Choroid plexus epithelial cell (primary cell): ENCODE measurements at places on chromosomes 16 and 17.

- DNase-seq = peak; percentile 10
Observed at GRCh38 chr16:57314161-57314785, 29.8 kb upstream of the PLLP start.

- DNase-seq = no peak
Observed at GRCh38 chr16:88872650-88873331, 6.3 kb upstream of the PABPN1L start.

GRCh38 chr16:55046916-55047315 is 116.3 kb downstream of the IRX5 start:
- no peak for DNase-seq

- DNase-seq = peak; percentile 12
Observed at GRCh38 chr17:66975614-66976378, 11.3 kb downstream of the CACNG4 start.

DNA sequence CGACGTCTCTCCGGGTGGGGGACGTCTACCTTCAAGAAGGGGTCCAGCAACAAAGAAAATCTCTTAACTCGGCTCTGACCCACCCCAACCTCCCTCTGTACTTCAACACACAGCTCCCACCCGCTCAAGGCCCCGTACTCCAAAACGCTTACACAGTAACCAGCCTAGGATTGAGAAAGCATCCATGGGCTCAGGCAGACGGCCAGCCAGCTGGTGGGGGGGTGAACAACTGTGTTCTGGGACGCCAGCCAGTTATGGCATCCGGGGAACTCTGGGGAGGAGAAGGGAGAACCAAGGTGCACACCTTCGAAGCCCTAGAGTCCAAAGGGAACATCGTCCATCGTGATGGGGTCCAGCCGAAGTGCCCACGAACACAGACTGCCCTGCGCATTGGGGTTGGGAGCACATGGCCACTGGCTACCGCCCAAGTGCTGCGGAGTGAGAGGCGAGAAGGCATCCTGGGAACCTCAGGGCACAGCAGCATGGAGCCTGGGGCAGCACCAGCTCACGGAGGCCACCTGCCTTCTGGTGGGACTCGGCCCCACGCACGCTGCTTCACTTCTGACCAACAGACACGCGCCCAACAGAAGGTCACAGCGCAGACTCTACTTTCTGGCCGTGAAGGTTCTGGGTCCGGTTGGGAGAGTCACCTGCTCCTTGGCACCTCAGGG is 14.3 kb downstream of the SLC16A3 start:
- peak; percentile 91 for DNase-seq

- DNase-seq = peak; percentile 94
Observed at GRCh38 chr16:57810197-57811031, 8.1 kb upstream of the KIFC3 start.

- peak; percentile 37 for DNase-seq
Observed at GRCh38 chr17:8859027-8859803, 8.3 kb downstream of the PIK3R6 start.

- DNase-seq = no peak
Observed at GRCh38 chr17:82884970-82885353, 45.1 kb upstream of the ZNF750 start.

GRCh38 chr17:52237151-52237550 is 78.6 kb upstream of the CA10 start:
- DNase-seq = no peak

DNA sequence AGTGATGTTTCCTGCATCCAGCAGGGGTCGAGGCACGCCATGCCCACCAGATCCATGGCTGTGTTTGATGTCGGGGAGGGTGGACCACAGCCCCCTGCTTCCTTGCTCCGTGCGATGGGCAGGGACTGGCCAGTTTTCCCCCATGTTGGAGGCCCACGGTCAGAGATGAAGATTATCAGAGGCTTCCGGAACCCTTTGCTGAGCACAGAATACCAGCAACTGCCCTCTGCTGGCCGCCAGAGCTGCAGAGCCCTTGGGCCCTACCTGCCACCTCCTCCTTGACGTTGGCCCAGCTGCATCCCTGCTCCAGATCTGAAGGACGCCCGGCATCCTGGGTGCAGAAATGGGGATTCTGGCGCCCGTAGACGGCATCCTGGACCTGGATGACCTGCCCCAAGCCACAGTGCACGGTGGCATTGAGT is 23.7 kb upstream of the BCO1 start:
- DNase-seq = peak; percentile 42

DNA sequence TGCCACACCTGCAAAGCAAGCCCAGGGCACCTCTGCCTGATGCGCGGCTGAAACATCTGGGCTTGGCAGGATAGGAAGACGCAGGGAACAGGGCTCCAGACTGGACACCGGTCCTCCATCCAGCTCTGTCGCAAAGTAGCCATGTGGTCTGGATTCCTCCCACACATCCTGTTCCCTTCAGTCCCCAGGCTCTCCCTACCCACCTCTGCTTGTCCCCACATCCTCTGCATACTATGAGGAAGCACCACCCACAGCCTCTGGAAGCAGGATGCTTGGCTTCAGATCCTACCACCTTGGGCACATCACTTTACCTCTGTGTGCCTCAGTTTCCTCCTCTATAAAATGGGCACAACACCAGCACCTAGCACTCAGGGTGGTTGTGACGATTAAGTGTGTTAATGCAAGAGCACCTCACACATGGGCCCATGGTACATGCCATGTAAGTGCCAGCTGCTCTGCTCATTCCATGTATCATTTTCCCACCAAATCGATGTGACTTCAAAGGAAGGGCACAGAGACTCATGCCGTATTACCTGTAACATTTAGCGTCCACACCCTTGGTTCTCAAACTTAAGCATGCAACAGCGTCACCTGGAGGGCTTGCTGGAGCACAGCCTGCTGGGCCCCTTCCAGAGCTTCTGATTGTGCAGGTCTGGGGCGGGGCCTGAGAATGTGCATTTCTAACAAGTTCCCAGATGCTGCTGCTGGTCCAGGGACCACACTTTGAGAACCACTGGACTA is 138.6 kb upstream of the SDK2 start:
- no peak for DNase-seq

DNA sequence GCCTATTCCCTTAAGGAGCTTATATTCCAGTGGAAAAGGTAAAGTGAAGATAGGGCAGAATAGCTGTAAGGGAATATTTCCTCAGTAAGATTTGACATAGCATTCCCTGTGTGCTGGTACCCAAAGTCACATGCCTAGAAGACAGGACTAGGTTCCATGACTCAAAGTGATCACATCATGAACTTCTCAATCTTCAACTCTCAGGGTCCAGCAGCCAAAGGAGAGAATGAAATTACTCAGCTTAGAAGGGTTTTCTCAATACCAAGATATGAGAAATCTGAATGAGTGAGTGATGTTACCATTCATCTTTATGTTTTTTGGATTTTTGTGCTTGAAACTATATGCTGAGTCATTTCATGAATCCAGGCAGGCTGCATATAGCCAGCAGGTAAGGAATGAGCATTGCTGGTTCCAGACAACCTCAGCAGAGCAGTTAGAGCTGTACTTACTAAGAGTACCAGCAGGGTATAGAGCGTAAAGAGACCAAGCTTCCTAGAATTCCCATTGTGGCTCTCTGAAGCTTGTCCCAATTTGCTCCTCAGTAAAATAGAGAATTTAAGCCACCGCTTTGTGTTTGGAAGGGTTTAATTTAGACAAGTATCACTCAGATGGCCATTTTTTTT is 91.1 kb downstream of the ANKFN1 start:
- no peak for DNase-seq

DNA sequence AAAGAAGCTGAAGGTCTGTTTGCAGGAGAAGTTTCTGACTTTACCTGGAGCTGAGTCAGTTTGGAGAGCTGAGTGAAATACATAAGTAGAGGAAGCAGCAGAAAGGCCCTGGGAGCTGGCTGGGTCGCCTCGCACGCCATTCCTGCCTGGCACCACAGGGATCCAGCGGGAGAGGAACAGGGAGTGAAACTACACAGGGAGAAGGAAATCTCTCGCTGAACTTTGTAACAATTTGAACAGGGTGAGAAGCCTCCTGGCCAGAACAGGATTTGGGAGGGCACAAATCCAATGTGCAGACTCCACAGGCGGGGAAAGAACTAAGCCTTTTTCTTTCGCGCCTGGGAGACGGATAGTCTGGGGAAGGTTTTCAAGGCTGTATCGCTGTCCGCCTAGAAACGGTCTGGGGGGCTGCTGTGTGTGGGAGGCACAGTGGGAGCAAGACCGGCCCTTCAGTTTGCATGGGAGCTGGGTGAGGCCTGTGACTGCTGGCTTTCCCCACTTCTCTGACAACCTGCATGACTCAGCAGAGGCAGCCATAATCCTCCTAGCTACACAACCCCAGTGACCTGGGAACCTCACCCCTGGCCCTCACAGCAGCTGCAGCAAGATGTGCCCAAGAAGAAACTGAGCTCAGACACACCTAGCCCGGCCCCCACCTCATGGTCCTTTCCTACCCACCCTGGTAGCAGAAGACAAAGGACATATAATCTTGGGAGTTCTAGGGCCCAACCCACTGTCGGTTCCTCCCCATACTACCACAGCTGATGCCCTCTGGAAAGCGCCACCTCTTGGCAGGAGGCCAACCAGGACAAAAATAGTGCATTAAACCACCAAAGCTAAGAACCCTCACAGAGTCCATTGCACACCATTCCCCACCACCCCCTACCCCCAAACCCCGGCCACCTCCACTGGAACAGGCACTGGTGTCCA is 778.6 kb downstream of the KCNJ2 start:
- DNase-seq = no peak

DNA sequence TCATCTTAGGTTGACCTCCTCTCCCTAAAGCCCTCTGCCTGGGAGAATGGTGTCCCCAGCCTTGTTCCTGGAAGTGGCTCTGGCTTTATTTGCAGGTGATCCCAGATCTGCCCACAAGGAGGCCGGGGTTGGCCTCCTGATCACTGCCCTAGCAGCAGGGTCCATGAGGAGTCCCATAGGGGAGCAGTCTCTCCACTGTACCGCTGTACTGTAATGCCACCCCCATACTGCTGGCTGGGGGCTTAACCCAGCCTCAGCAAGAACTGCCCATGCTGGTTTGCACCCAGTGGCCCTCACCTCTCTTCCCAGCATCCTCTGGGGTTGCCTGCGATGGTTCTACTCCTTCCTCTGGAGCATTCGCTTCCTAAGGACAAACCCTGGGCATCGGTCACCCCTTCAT is 39.1 kb downstream of the PSME3IP1 start:
- no peak for DNase-seq

GRCh38 chr16:78294538-78295225 is 195.2 kb downstream of the WWOX start:
- DNase-seq = no peak

DNA sequence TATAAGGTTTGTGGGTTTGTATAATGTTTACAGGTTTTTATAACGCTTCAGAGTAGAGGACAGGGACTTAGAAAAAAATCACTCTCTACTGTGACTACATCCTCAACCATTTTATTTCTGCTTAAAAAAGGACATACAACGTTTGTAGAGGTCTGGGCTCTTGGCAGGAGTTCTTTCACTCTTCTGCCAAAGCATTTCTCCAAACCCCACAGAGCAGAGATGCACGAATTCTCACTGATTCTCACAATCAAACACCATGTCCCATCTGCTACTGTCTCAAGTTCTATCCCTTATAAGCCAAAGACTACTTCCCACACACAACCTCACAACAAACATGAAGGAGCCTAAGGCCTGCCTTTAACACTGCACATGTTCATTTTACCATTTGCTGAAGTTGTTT is 7.0 kb upstream of the ANKFY1 start:
- no peak for DNase-seq

DNA sequence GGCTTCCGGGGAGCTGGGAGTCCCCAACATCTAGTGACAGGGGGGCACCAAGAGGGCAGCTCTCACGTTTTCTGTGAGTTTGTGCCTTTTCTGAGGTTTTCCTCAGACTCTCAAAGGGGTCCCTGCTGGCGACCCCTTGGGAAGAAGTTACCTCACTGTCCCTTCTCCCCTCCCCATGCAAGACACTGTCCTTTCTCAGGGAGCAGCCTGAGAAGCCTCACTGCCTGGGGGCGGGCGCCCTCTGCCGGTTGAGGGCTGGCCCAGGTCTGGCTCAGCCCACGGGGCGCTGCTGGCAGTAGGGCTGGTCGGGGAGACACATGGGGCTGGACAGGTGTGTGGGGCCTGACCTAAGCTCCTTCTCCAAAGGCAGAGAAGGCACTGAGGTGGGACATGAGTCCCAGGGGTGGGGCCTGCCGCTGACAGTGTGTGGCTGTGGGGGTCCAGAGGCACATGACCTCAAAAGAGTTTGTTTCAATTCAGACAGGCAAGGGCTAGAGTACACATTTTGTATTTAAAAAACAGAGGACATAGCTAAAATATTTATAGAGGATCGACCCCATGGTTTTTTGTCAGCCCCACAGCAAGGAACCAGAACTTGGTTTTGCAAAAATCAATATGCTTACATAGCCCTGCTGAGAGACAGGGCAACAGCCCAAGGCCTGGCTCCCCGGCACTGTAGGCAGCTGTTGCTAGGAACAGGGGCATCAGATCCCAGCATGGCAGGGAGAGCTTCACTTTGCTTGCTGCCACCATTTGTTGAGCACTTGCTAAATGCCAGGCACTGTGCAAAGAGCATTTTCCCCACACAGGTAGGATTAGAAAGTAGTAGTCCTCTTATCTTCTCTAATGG is 18.5 kb upstream of the ALDH3A1 start:
- peak; percentile 70 for DNase-seq

GRCh38 chr17:20944014-20944865 is 98.6 kb downstream of the USP22 start:
- DNase-seq = peak; percentile 60

DNA sequence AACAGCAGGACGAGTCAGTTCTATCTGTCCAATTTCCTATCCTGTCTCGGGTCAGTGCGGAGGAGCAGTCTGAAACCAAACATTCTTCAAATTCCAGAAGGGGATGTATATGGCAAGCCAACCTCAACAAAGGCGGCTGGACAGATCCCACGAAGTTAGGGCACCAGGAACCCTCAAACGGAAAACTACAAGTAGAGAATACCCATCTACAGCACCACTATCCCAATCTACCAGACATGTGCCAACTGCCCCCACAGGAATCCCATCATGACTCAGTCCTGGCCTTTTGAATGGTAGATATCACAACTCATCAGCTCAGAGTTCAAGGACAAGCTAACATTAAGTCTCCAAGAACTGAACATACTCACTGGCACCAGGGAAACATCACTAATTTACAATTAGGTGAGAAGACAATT is 2.3 kb downstream of the NAT9 start:
- peak; percentile 83 for DNase-seq

GRCh38 chr16:69364088-69364487 is 12.5 kb upstream of the TMED6 start:
- DNase-seq = no peak

GRCh38 chr16:86199182-86199581 is 300.2 kb downstream of the IRF8 start:
- no peak for DNase-seq

GRCh38 chr17:7503521-7503920 is 19.4 kb downstream of the POLR2A start:
- no peak for DNase-seq

DNA sequence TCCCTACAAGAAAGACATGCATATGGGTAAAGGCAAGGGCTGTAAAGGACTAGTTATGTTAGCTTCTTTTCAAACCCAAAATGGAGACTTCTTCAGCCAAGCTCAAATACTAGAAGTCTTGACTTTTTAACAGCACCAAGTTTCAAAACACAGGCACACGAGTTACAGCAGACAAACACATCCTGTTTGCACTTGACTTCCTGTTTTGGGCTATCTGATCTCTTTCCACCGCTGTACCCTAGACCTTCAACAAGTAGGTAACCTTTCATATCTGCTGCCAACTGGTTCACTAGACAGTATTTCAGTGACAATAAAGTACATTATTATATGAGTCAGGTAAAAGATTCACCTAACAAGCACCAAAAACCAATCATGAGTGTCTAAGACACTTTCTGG is 12.3 kb downstream of the RFFL start:
- peak; percentile 64 for DNase-seq

GRCh38 chr16:77288222-77288621 is 89.0 kb downstream of the SYCE1L start:
- DNase-seq = peak; percentile 84
